ENCODE measurements at places on chromosomes 3 and 15.

DNA sequence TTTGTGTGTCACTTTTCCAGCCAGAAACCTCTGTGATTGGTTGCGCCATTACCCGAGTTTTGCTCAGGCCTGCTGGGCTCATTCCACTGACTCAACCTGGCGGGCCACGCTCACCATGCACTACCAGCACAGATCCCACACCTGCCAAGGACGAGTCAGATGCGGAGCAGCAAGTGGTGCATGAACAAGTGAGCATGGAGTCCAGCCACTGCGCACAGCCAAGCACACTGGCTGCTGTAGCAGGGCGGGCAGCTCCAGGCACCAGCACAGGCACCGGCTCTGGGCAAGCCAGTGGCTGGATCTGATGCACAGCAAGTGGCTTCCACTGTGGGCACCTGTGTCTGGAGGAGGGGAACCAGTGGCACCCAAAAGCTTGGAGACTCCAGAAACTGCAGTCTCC lies 110.4 kb downstream of the CBLB start:
- no peak for DNase-seq

DNA sequence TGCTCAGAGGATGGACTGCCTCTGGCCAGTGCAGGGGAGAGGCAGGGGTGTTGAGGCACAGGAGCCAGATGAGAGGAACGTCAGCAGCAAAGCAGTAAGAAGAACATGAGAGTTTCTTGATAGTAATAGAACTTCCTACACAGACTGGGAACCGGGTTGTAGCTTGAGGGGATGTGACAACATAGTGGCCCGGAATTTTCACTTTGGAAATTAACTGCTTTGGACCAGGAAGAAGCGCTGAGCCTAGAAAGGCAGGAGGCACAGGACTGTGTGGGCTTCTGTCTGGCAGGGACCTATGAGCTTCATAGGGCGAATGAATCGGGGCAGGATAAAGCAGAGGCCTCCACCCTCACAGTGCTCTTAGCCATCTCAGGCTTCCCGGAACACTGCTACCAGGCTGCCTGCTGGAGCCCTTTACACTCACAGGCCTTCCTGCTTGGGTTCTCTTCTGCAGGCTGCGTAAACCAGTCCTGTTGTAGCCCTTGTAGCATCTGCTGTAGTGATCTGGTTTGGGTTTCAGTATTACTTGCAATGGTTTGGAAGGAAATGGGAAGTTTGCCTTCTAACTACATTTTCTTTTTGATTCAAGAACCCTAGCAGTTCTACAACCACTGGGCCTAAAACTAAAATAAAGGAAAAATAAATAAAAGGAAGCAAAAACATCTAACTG lies 3.3 kb upstream of the ADPGK start:
- DNase-seq = no peak

DNA sequence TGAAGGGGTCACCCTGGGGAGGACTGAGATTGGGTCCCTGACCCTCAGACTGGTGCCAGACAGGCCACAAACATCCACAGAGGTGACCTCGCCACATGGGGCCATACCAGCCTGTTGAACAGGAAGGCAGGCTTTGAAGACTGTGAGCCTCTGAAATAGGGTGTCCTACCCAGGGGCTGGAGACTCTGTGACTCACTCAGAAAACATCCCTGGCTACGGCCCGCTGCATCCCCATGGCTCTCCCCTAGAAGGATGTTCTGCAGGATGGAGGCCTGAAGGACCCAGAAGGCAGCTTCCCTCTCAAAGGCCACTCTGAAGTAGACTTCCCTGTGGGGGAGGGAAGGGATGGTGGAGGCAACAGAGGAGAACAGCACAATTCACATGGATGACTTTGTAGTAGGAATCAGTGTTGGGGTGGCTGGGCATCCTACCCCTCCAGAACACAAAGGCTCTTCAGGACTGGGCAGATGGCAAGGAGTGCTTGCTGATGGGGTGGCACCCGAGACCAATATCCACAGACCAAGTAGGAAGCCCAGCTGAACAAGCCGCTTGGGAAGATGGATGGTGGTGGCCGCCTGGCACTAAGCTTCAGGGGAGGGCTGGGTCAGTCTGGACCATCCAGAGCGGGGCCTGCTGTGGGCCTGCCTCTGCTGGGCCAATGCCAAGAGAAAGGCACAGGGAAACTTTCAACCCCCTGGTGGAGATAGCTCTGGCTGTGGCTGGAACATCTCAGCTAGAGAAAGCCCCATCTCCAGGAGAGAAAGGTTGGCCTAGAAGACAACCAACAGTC lies 37.6 kb upstream of the DUSP7 start:
- no peak for DNase-seq

DNA sequence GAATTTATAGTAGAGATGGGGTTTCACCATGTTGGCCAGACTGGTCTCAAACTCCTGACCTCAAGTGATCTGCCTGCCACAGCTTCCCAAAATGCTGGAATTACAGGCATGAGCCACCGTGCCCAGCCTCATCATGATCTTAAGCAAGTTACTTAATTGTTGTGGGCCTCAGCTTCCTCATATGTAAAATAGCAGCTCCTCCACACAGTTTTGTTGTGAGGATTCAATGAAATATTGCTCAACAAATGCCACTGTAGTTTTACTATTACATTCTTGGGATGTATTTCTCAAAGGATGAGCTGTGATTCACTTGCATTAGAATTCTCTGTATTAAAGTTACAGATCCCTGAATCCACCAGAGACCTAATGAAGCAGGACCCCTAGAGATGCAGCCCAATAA lies 168.8 kb downstream of the ADAMTS9 start:
- no peak for DNase-seq

DNA sequence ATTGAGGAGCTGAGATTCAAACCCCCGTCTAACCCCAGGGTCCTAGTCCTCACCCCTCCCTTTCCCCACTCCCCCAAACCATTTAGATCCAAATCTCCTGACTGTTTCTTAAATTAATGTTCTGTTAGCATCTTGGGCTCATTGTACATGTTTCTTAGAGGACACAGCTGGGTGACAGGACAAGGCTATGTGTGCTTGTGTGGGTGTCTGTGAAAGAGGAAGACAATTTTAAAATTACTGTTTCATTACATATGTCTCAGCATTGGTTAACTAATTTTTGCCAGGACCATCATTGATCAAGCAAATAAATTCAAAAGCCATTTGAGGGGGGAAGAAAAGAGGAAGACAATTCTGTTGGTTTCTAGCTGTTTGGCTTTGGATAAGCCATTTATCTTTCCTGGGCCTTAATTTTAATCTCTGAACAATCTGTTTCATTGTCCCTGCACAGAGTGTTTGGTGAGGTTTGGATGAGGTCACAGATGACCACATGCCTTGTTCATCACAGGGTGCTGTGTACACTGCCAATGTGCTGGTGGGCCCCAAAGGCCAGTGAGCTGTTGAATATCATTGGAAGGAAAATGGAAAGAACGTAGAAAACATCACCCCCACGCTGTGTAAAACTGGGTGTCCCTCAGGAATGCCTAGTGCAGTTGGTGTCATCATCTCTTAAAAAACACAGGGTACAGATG lies 51.9 kb downstream of the RPLP1 start:
- DNase-seq = no peak

- no peak for DNase-seq
Measured at GRCh38 chr3:16936676-16937230, 52.0 kb downstream of the PLCL2 start.

DNA sequence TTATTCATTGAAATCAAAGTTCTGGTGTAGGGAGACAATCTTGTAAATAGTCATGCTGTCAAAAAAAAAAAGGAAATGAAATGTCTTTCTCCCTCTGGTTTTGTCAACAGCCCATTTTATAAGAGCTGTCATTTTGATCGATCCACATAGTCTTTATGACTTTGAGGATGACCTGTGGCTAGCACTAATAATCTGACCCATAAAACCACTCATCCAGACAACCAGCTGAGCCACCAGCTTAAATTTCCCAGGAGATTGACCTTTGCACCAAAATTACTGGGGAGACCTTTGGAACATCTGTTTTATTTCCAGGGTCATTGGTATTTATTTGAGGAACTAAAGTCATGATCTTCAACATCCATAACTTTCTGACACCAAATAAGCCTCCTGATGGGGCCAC lies 98.5 kb upstream of the MME start:
- DNase-seq = no peak

GRCh38 chr15:78175330-78175729 lies 26.2 kb downstream of the IDH3A start:
- DNase-seq = no peak

All from stimulated activated CD8-positive, alpha-beta memory T cell treated with anti-CD3 and anti-CD28 coated beads, Interleukin-7, amount 100 ng/mL, for 24 hours (primary cell).